Left renal pelvis (tissue), 4 donors: ENCODE measurements at places on chromosomes 2 and 18. TPM values are rescaled to one million over a fixed set of nuclear protein-coding genes. Genes with fewer than 3 reads are reported as not detected.

DNA sequence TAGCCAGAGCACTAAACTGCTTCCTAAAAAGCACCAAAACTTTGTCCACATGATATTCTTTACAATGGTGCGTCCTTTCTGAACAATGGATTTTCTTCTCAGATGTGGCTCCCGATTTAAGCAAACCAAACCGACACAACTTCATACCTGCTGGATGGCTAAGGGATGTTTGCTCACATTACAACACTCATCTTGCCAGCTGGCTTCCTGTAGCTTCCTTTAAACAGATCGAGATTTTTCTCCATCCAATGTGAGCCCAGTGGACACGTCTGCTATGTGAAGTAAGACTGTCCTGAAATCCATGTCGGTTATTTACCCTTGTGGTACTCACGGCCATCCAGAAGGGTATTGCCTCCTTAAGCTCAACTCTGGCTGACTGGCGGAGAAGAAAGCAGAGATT is 126.5 kb downstream of the MAPK4 start:
- no peak for DNase-seq

DNA sequence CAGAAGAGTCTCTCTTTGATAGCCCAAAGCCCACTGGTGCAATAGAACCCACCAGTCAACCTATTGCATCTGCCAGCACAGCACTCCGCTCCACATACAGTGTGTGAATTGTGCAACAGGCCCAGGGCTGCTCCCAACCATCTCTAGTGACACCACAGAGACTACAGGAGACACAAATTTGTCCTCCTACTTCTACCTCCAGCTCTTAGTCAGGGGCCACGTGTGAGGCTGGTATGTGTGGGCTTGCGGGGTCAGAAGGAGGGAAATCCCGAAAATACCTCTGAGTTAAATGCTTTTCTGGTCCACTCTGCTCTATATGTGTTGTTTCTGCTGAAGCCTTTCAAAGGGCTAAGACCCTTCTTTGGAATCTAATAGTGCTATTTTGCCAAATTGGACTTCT is 18.0 kb downstream of the DGUOK start:
- no peak for DNase-seq

- no peak for DNase-seq
These were observed 58.8 kb downstream of the BAZ2B start for GRCh38 chr2:159557437-159558034.

DNA sequence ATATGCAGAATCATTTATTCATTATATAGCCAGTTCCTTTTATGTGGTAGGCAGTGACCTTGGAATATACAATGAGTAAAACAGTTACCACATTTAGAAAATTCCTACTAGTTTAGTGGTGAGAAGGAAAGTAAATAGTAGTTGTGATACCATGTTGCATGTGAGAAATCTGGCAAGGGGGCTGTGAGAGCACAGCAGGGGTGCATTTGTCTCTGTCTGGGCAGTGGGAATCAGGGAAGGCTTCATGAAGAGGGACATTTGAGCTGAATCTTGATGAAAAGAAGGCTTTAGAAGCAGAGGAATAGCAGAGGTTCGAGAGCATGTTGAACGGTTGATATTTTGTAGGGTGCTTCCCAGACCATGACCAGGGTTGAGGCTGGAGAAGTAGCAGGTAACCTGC is 78.7 kb downstream of the RAB3GAP1 start:
- DNase-seq, result no peak

GRCh38 chr2:230924092-230924469 is 961 bp downstream of the GPR55 start:
- DNase-seq, result no peak

DNA sequence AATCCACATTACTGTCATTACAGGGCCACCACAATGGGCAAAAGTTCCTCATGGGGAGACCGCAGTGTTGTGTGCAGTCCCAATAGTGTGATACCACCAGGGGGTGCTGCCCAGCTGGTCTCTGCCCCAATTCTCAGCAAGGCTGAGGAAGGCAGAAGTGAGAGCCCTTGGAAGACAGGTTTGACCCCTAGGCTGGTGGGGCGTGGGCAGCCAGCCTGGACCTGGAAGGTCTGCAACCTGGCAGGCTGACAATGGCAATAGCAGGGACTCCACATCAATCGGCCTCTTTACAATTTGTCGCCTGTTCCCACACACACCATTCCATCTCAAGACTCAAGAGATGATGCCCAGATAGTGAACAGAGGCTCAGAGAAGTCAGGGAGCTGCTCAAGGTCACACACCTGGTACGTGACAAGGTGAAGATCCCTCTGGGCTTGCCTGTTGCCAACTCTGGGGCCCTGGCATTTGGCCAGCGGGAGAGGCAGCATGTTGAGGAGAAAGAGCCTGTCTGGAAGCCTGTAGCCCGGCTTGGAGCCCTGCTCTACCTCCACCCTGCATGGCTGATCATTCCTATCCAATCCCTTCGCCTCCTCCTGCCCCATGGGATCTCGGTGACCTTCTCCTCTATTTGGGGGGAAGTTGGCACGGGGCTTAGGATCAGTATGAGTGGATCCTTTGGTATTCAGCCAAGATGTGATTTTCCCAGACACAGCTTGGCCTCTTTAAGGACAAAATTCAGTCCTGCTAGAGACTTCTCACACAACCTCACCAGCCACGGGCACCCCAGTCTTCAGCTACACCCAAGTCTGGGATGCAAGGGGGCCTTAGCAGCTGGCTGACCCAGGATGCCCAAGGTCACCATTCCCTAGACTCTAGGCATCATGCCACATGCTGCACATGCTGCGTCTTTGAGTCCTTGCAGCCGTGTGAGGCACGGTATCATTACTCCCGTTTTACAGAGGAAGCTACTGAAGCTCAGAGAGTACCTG is 2.9 kb upstream of the ATOH8 start:
- no peak for DNase-seq

DNA sequence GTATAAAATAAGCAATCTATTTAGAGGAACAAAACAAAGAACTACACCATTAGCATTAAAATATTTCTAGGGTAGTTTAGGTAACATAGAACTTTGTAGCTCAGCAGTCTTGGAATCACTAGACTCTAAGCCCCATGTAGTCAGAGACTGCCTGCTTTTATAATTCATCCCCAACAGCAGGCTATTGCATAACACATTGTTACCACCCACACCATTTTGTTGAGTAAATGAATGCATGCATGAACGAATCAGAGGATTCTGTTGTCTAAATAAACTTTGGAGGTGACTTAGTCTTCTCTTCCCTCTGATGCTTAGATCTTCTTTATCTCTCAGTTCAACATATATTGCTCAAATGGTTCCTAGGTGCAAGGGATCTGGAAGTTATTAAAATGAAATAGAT is 167.6 kb upstream of the TNP1 start:
- no peak for DNase-seq

- DNase-seq, result no peak
These were observed 2.4 kb downstream of the SMCHD1 start for GRCh38 chr18:2657788-2658458.

DNA sequence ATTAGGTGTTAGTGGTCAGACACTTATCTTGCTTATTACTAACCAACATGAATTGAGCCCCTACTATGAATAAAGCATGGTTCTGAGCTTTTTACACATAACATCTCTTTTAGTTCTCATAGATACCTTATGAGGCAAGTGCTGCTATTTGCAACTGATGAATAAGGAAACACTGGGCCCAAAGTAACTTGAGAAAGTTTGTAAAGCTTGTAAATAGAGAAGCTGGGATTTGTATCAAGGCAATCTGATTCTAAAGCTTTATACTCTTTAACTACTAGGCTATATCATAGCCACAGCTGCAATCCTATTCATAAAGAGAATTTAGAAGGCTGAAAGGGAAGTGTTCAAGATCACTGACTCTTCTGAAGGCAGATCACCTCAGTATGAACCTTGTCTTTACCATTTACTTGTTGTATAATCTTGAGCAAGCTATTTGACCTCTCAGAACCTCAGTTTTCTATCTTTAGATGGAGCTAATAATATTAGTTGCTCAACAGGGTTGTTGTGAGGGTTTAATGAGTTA is 60.4 kb downstream of the ABCB11 start:
- no peak for DNase-seq

GRCh38 chr2:231680992-231681852 is 27.1 kb upstream of the PTMA start:
- no peak for DNase-seq

- no peak for DNase-seq
These were observed 34.8 kb upstream of the ITGAV start for GRCh38 chr2:186554850-186555671.

DNA sequence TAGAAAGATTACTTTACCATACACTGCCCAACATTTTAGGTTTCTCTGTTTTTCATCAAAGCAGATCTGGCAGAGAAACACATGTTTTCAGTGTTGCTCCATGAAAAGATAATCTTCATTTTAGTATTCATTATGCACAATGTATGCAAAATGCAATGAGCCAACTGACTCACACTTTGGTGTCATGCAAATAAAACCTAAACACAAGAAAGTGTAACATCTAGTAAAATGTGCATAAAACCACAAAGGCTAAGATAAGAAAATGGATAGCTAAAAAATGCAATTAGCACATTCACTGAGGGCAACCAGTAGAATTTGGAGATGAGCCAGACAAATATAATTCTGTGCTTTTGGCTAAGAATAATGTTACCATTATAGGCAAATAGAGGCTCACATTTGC is 203.5 kb upstream of the UBE2E3 start:
- no peak for DNase-seq

GRCh38 chr2:45190481-45190942 is 181.3 kb upstream of the SIX2 start:
- DNase-seq, result no peak

DNA sequence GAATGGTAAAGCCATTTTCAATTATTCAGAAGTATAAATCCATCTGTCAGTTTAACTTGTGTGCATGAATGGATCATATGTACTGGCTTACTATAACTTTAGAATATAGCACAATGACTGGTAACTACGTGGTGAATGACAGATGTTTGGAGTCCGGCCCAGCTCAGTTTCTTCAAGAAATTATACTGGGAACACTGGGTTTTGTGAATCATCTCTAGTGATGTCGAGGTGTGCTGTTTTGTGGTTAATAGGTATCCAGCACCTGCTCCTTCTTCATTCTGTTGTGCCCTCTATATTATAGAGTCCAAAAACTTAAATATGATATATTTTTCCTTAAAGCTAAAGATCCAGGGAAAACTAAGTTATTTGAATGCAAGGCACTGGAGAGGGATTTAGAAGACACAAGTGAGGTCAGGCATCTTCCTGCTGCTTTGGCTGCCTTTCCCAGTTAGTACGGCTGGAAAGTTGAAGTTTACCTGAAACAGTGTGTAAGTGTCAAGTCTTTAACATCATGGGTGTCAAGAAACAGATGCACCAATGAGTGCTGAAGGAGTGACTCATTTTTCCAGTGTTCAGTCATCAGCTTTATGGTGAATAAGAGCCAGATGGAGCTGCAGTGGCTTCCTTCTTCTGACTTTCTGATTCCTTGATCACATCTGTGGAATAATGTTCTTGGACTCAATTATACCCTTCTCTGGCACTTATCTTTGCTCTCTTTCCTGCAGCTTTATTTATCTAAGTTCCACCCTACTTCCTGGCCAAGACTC is 1079.5 kb upstream of the CELF4 start:
- no peak for DNase-seq

DNA sequence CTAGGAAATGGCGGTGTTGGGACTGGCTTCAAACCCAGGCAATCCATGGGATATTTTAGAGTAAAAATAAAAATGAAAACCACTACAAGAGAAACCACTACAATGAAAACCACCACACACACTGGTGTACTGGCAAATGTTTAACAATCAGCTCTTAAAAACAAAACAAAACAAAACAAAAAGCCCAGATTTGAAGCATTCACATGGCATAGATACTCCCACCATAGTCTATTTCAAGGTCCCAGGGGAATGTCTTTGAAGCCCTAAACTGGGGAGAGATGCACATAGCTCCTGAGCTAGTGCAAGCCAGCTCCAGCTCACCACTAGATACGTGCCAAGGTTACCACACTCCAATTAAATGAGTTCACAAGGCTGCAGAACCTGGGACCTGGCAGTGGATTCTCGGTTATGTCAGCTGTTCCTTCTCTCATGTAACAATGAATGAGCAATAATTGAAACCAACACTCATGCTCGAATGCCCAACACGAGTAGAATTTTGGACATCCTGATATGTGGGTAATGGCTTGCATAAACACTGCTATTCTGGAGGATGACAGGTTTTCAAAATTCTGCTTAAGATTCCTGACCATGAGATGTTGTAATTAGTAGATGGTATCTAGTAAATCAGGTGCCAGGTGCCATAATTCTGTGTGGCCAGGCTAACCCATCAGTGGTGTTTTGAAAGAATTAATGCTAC is 102.2 kb downstream of the OSBPL6 start:
- DNase-seq, result no peak

- no peak for DNase-seq
These were observed 740 bp downstream of the SNRNP200 start for GRCh38 chr2:96304606-96305005.

DNA sequence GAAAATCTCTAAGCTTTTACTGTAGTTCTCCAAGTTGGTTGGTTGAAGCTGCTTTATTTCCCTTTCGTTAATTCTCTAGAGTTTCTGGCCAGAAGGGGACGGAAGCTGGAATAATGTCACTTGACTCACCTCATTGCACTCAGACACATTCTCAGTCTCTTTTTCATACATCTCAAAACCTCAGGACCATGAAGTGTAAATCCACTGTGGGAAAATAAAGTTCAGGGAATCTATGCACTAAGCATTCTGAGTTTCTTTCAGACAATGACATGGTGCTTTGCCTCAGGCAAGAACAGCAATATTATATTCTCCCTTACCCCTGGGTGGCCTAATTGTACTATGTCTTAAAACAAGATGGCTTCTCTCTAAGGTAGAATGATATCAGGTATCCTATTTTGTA is 167.8 kb downstream of the PRPF40A start:
- DNase-seq, result no peak

- DNase-seq, result no peak
These were observed 33.5 kb downstream of the PDE1A start for GRCh38 chr2:182393270-182393760.

DNA sequence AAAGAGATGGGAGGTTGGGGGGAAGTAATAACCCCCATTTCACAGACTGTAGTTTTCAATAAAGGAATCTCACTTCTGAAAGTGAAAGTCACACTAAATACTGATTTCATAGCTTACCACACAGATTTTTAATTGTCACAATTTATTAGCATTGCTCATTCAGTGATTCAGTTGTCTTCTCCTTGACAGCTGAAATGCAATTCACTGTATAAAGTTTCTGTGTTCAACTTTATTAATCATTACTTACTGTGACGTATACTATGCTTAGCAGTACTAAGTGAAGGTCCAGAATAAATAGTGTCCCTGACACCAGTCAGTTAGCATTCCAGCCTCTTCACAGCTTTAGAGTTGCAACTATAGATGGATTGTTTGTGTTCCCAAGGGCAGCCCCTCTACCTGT is 324.1 kb upstream of the CRIM1 start:
- no peak for DNase-seq

- no peak for DNase-seq
These were observed 64.4 kb downstream of the SFXN5 start for GRCh38 chr2:73006969-73007710.

- no peak for DNase-seq
These were observed 381.3 kb downstream of the SOX11 start for GRCh38 chr2:6073191-6074088.

GRCh38 chr18:59220784-59221765 is 1.1 kb downstream of the GRP start:
- DNase-seq, result no peak

ALPI gene
- 0.09 TPM for polyA plus RNA-seq

EGR4 gene
- 0.15 TPM for polyA plus RNA-seq

PARD6G gene
- polyA plus RNA-seq, result 32.0 TPM

TUBA3E gene
- polyA plus RNA-seq, result not detected

ARHGEF4 gene
- polyA plus RNA-seq, result 8.1 TPM

ZNF804A gene
- 0.52 TPM for polyA plus RNA-seq

TMEM169 gene
- 14.6 TPM for polyA plus RNA-seq

BCL11A gene
- 0.94 TPM for polyA plus RNA-seq

PTH2R gene
- polyA plus RNA-seq, result 41.3 TPM

PLCL1 gene
- 17.5 TPM for polyA plus RNA-seq

ETAA1 gene
- polyA plus RNA-seq, result 31.2 TPM
